A549 treated with Mapracorat at 1 μM for 4 hours (cell line): ENCODE measurements at places on chromosomes 16 and 17. TPM values are rescaled to one million over a fixed set of nuclear protein-coding genes. Genes with fewer than 3 reads are reported as not detected.

Gene KCNH4
- 0.28 to 0.48 TPM (median 0.41 TPM) in 5 replicates for total RNA-seq

Gene MPP3
- total RNA-seq, result 15.0 to 19.4 TPM (median 16.5 TPM) in 5 replicates

Gene TPSG1
- total RNA-seq, result not detected in 5 replicates

Gene CLEC18B
- total RNA-seq, result 0.07 to 0.38 TPM (median 0.35 TPM) in 5 replicates

Gene ZG16
- not detected in 5 replicates for total RNA-seq

Gene RBL2
- 9.3 to 14.5 TPM (median 12.9 TPM) in 5 replicates for total RNA-seq

Gene PKMYT1
- 59.8 to 103 TPM (median 91.1 TPM) in 5 replicates for total RNA-seq

Gene PRAC2
- total RNA-seq, result not detected in 5 replicates

Gene ATP2A3
- total RNA-seq, result 3.8 to 6.1 TPM (median 4.2 TPM) in 5 replicates

Gene TBC1D3
- total RNA-seq, result 0.07 TPM in 1 of 5 replicates, not detected in the others
